ENCODE measurements at places on chromosomes 3 and 15.

DNA sequence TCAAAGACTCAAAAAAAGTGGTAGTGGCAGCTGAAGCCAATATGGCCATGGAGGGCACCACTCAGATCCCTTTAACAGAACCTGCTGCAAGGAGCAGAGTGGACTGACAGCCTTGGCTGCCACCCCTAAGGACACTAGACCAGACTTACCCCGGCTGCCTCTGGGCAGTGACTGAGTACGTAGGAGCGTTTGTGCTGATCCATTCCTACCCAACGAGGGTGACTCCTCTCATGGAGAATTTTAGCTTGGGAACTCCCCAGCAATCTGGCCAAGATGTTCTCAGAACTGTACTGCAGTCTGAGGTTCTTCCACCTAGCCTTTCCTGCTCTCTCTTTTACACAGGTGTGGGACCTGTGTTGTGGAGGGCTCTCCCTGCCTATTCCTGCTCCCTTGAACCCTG is 22.1 kb downstream of the CLEC3B start:
- DNase-seq, result no peak

DNA sequence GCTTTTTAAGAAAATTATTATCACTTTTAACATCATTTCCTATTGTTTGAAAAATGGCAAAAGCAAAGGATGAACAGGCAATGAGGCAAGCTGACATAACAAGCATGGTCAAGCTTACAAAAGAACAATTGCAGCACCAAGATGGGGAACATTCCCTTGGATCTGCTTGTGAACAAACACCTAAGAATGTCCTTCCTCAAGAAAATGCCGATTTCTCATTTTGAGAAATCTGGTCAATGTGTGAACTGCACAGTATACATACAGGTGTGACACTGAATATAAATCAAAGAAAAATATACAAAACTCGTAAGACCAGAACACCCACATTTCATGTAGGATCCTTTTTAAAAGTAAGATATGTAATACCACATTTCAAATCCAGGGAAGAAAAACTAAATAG is 58.9 kb downstream of the LRRFIP2 start:
- DNase-seq, result no peak

DNA sequence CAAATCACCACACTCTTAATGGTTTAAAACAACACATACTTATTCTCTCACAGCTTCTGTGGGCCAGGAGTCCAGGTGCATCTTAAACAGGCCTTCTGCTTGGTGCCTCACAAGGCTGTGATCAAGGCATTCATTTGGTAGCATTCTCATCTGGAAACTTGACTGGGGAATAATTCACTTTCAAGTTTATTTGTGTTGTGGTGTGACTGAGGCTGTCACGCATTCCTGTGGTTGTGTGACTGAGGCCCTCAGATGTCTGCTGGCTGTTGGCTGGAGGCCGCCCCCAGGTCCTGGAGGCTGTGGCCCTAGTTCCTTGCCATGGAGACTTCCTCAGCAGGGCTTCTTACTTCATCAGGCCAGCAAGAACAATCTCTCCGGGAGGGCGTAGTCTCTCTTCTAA is 16.9 kb upstream of the FAM3D start:
- no peak for DNase-seq

DNA sequence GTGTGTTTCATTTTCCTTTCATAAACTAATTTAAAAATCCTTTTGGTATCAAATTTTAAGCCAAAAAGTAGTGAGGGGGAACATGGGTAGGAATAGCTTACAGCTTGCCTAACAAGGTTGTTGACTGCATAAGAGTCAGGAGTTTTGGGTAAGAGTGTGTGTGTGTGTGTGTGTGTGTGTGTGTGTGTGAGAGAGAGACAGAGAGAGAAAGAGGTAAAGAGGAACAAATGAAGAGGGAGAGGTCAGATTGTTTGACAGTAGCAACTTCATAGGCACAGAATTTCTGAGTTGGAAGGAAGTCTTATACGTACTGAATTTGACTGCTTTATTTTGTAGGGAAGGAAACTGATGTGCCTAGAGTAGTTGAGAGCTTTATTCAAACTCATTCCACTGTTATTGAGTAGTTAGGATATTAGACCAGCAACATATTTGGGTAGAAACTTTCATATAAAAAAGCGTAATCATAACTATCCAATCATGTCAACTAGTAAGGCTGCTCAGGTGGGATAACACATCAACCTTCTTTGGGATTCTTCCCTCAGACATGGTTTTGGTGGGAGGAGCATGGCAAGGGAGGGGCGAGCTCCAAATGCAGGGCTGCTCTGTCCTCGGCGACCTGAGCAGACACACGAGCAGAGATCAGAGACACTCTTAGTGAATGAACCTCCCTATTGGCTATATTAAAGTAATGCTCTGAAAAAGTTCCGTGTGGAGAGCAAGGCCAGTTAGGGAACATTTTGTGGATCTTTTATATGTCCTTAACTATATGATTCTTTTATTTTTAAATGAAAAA is 86.4 kb downstream of the LPP start:
- DNase-seq, result peak; percentile 48

DNA sequence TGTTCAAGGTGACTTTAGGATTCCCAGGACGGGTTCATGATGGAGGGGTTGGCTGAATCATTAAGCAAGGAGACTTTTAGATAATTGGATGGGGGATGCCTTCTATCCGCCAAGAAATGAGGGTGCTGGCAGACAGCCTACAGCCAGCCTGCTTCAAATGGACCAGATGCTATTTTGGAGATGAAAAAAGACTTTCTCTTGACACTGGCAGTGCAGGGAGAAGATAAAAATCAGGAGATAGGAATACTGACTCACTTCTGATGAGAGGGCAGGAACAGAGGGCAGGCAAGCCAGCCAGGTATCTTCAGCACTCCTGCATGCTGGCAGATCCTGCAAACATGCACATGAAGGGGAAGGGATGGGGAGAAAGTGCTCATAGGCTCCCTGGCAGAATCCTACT is 7.7 kb upstream of the SYN2 start:
- DNase-seq, result no peak

DNA sequence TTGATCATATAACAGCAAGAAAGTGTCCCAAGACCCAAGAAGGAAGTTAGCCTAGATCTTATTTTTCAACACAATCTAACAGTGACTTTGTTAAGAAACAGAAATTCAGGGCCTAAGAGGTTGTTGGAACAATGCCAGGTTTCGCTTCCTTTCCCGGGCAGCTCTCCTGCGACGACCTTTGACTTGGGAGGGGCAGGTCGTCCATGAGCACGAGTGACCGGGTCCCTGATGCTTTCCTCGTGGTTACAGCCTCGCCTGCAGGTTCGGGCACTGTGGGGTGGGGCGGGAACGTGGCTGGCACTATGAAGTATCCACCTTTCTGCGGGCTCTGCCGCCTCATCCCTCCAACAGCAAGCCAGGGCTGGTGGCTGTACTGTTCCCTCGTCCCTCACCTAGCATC is 90.1 kb upstream of the RGMA start:
- no peak for DNase-seq

- no peak for DNase-seq
Observed at GRCh38 chr15:72042054-72042453, 75.9 kb downstream of the MYO9A start.

DNA sequence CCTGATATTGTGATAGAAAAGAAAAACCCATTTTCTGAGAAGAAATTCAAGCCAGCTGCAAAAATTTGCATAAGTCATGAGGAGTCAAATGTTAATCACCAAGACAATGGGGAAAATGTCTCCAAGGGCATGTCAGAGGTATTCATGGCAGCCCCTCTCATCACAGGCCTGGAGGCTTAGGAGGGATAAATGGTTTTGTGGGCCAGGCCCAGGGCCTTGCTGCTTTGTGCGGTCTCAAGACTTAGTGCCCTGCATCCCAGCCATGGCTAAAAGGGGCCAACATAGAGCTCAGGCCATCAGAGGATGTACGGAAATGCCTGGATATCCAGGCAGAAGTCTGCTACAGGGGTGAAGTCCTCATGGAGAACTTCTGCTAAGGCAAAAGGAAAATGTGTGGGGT is 631.1 kb downstream of the NLGN1 start:
- DNase-seq, result no peak

- no peak for DNase-seq
Observed at GRCh38 chr3:146679995-146680394, 74.8 kb upstream of the PLSCR5 start.

- DNase-seq, result no peak
Observed at GRCh38 chr3:89560568-89560967, 453.1 kb downstream of the EPHA3 start.

- no peak for DNase-seq
Observed at GRCh38 chr3:107954845-107955244, 136.0 kb downstream of the CD47 start.

DNA sequence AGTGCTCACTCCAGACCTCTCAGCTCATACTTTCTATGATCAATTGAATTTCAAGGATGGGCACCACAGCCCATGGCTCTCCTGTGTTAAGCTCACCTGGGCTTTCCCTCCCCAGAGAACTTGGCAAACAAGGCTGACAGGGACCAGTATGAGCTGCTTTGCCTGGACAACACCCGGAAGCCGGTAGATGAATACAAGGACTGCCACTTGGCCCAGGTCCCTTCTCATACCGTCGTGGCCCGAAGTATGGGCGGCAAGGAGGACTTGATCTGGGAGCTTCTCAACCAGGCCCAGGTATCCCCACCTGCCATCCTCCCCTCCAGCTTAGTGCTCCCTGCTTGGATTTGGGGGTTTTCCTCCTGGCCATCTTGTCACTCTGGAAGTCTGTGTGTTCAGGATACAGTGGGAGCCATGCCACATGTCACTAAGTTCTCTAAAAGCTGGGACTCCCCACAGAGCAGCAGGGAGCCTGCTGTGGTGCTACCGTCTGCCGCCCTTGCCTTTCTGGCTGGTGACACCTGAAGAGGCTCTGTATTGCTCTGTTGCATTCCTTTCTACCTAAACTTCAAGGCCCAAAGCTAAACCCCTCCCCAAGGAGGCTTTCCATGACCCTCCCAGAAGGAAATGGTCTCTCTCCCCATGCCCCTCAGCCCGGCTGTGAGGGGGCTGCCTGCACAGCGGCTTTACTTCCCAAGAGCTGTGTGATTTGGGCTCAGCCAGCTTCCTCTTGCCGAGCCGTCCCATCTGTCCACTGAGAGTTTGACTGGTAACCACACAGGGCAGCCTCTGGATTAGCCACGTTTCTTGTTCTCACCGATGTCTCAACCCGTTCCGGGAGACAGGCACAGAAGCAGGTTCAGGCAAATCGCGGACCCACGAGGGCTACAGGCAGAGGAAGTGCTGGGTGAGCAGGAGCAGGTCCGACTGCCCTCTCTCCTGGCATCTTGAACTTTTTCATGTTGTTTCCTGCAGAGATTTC is 10.8 kb downstream of the TF start:
- no peak for DNase-seq

GRCh38 chr3:171172070-171172469 is 145.6 kb upstream of the SLC2A2 start:
- DNase-seq, result peak; percentile 33

GRCh38 chr15:51199541-51199940 is 104.8 kb upstream of the TNFAIP8L3 start:
- no peak for DNase-seq

All from iPS-NIHi11 (cell line).